ENCODE measurements at places on chromosomes 3 and 15.

DNA sequence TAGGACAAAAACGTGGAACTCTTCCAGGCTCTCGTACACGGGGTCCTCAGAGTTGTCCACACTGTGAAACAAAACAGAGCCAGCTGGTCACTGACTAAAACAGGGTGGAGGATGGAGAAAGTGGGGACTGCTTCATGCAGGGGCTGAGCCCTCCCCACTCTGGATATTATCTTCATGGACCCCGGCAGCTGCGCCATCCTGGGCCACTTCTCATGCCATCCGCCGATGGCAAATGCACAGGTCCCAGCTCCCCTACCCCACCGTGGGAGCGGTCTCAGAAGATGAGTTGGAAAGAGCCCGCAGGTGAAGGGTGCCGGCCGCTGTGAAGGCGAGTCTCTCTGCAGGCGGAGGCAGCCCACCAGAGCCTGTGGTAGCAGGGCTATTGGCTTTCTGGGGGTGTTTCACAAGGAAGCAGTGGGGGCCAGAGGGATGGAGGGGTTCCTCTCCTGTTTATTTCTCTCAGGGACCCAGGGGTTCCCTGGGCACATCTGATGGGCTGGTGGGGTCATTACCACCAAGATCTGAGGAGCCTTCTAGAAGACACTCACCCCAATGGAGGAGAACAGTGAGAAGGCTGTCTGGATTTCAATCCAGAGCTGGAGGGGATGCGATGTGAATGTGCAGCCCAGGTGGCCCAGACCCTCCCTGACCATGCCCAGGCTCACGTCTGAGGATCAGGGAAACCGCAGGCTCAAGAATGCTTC, 177.3 kb downstream of the KLF13 start:
- no peak for DNase-seq

DNA sequence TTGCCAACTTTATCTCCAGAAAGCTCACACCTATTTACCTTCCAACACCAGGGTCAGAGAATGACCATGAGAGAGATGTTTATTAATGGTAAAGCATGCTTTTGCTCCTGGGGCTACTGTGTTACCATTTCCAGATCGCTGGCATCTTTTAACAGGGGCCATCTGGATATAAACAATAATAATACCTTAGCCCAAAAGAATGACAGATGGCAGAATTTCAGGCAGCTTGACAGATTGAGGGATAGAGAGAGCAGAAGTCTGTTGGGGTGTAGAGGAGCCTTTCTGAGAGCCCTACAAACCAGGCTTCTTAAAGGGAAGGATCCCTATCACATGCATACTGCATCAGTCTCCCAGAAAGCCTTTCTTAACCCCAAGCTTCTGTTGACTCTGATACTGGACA, 17.7 kb downstream of the RBP1 start:
- no peak for DNase-seq

GRCh38 chr3:189276444-189277219, 104.9 kb downstream of the TPRG1 start:
- no peak for DNase-seq

DNA sequence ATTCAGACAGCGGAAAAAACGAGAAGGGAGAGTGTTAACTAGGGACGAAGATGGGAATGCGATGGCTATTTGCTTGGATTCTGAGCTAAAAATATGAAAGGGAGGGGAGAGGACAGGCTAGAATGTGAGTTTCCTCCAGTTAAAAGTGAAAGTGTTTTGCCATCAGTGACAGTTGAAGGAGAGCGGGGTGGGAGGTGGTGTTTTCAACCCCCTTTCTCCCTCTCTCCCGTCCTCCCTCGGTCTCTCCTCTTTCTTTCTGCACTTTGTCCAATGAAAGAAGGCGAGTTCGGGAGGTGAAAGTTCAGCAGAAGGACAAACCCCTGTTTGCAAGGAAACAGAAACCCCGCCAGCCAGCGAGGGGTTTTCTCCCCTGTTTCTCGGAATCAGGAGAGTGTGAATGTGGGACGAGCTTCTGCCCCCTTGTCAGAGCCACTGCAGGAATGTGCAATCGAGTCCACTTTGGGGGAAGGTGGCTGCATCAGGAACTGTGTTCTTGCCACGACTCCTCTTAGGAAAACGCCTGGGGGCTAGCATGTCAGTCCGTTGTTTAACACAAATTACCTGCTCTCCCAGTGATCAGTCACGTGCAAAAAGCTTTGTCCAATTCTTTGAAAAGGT, 975 bp upstream of the FOXP1 start:
- DNase-seq = peak; percentile 87

DNA sequence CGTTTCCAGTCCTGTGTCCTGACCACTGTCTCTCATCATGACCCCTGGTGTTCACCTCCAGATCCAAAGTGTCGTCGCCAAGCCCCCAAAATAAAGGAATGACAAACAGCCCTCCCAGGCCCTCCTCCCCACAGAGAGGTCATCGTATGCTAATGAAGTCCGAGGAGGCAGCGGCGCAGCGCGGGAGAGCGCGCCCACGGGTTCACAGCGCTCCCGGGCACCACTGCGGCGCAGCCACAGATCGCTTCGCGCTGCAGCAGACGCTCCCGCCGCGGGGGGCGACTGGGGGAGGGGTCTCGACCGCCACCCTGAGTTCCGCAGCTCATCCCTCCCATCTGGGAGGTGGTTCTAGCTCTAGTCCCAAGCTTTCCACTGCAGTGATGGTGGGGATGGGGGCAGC, 1.3 kb downstream of the DGKG start:
- DNase-seq = no peak

- peak; percentile 42 for DNase-seq
Measured at GRCh38 chr15:83396101-83396500, 51.0 kb upstream of the SH3GL3 start.

GRCh38 chr3:169541528-169541927, 122.0 kb downstream of the MECOM start:
- DNase-seq = no peak

GRCh38 chr15:40080104-40080503, 28.6 kb downstream of the BMF start:
- no peak for DNase-seq

DNA sequence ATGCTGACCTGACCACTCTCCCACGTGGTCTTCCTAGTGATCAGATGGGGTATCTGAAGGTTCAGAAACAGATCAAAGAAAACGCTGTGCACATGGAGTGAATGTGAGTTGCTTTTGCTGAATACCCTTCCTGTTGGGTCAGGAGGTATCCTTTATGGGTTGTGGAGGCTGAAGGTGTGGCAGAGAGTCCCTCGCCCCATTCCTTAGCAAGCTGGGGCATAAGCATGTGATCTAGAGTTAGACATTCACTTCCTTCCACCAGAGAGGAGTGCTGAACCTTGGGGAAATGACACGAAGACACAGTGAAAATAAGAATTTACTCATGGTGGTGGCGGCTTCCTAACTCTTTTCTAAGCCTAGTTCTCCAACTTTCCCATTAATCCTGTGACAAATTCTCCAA, 27.8 kb upstream of the SPTBN5 start:
- DNase-seq = no peak

GRCh38 chr3:100226712-100227429, 33.9 kb upstream of the TBC1D23 start:
- no peak for DNase-seq
